Astrocyte (in vitro differentiated cells and primary cell): ENCODE measurements at places on chromosomes 12 and 14.

DNA sequence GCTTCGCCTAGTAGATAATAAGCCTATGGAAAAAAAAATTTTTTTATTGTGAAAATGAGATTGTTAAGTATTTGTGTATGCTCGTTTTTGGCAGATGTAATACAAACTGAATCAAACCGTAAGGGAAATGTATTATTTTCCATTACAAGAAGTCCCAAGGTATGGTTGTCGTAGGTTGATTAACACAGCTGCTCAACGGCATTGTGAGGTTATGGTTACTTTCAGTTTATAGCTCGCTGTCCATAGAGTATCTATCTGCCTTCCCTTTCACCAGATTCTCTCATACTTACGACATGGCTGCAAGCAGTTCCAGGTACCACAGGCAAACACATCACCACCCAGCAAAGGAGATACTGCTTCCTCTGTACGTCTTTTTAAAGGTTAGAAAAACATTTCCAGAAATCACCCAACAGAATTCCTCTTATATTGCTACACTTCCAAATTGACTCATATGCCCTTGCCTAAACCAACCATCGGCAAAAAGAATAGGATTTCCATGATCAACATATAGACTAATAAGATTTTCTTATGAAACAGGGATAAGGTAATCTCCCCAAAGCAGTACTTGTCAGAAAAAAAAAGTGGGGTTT is 338.6 kb downstream of the SYT1 start:
- no peak for DNase-seq

GRCh38 chr14:21023174-21023573 is 1.7 kb downstream of the NDRG2 start:
- DNase-seq: no peak

DNA sequence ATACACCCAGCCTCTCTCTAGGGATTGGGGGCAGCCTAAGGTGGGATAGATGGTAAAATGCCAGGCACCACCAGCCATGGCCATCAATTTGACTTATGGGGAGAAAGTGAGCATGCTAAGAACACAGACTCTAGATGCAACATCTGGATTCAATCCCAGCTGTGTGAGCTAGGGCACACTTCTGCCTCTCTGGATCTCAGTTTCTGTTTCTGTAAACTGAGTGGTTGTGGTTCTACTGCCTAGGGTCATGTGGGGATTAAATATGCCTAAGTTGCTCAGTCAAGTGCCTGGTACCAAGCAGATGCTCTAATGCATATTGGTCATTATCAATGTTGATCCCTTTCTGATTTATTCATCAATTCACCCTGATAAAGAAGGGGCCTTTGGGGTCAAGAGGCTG is 12.6 kb upstream of the OAS1 start:
- no peak for DNase-seq

- no peak for DNase-seq
These were observed 185.7 kb upstream of the NTF3 start for GRCh38 chr12:5246196-5246595.

DNA sequence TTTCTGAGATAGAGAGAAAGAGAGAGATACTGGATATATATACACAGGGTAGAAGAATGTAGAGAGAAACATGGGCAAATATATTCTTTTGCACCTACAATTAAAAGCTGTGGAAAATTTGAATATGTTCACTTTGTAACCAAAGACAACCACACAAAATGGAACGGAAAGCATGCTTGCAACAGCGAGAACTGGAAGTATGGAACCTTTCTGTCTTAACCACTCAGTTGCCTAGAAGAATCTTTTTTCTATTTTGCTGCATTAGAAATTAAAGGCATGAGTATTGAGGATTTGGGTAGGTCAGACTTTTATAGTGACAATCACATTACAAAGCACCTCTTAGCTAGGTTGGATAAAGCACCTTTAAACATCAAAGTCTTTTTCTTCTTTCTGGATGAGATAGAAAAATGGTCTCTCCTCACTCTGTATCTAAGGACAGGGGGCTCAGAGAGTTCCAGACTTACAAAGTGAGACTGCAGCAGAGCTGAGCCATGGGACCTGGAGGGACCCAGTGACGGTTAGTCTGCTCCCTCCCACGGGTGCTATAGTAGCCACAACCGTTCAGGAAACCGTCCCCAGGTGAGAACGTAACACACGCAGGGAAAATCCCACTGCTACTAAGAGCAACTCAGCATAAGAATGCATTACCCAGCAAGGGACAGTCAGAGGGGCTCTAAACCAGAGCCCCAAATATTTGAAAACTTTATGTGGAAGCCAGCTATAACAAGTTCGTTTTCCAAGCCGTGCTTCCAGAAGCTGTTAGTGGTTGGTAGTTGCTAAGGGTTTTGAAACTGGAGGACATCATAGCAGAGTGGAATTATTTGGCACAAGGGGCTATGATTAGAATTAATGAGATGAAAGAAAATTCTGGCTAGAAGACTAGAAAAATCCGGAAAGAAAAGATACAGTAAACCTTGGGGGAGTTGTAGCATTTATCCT is 97.1 kb downstream of the DAD1 start:
- DNase-seq: no peak

GRCh38 chr14:61581955-61582615 is 113.2 kb upstream of the HIF1A start:
- peak; percentile 68 for DNase-seq

DNA sequence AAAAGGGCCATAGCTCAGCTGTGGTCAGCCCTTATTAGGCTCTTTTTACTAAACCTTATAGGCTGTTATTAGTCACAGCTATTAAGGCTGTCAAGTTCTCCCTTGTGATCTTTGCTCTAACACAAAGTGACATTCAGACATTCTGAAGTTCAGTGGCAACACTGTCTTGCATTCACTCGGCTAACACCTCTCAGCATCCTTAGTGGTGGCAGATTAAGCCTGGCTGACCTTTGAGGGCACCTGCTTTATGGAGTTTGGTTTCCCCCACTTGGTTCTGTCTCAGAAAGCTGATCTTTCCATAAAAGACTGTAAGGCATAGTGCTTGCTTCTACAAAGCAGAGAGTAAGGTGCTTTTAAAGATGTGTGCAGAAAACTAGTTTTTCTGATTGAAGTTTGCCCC is 677.4 kb upstream of the TMEM132C start:
- DNase-seq: no peak

DNA sequence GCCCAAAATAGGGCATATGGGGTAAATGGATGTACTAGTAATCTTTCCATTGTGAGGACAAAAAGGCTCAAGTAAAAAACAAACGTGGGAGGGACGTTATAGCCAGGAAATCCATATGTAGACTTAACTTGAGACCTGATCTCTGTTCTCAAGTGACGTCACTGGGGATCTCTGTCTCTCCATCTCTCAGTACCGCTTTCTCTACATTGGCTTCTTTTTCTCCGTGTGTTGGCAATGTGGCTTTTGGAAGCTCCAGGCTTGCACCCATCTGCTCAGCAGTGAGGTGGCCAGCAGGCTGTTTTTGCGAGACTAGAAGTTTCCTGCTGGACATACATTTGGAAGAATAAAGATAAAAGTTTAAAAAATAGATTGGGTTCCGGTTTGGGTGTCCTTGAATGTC is 66.0 kb upstream of the NRXN3 start:
- DNase-seq: no peak

DNA sequence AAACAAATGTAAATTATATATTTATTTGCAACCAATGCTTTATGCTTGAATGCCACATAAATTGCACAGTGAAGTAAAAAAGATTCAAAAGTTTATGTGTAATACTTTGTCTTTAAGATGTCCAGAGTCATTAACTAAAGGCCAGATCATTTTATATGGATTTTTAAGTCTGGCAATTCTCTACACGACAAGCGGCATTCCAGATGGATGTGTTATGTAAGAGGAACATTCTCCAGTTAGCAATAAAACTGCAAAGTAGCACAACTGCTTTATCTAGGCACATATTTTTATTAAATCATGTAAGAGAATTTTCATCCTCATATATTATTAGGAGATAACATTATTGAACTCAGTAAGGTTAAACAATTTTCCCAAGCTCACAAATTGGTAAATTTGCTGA is 1717.7 kb upstream of the SEL1L start:
- DNase-seq: no peak

DNA sequence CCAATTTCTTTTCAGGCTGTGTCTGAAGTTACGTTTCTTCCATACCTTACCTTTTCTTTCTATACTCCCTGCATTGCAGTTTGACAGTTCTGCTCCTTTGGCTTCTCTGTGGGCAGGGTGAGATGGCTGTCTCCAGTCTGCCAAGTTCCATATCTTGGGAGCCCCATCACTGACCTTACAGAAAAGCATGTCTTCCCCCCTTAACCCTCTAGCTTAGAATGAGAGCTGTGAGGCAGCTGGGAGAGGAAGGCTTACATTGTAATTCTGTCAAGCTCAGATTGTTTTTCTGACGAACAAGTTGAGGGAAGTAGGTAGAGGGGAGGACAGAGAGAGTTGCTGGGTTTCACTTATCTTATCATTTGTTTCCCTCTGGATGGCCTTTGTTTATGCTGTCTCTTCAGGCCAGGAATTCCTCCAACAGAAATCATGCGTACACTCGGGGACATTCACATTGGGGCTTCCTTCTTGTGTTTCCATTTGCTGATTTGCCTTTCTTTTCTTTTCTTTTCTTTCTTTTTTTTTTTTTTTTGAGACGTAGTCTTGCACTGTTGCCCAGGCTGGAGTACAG is 9.3 kb downstream of the DAAM1 start:
- DNase-seq: no peak

GRCh38 chr14:80055667-80056496 is 155.4 kb downstream of the DIO2 start:
- peak; percentile 46 for DNase-seq

DNA sequence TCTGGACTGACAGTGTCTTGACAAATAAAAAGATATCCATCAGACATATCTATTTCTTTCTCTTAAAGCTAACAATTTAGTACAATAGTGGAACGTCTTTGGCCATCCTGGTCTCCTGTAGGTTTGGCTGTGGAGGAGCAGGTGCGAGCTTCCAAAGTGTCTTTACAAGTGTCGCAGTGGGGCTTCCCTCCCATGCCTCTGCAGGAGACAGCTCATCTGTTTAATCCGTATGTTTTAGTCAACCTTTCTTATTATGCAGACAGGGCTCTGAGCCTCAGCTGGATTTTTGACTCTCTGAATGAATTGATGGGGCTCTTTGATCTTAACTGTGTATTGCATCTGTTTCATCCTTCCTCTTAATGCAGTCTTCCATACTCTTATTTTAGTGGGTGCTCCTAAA is 57.5 kb downstream of the RMST start:
- DNase-seq: no peak

DNA sequence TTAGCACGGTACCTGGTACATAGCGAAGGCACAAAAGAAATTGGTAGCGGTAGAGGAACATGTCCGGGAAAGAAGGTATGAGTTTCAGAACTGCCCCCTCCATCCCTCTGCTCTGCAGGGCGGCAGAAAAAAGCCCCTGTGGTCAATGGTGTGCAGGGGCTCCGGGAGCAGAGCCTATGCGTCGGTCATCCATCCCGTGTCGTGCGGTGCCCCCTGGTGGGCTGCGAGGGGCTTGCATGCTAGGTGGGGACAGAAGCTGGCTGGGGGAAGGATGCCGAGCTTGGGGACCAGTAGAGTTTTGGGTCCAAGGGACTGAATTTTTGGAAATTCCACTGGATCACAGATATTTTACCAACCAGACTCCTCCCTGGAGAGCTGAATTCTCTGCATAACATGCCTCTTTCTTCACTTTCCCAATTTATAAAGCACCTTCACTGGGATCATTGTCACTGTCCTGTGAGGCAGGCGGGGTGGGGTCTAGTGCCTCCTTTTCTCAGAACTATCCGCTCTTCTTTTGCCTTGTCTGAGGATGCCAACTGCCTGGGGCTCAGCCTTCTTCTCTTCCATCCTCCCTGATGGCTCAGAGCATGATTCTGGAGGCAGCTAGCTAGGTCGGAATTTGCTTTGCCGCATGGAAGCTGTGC is 148.7 kb downstream of the SMOC1 start:
- DNase-seq: no peak

DNA sequence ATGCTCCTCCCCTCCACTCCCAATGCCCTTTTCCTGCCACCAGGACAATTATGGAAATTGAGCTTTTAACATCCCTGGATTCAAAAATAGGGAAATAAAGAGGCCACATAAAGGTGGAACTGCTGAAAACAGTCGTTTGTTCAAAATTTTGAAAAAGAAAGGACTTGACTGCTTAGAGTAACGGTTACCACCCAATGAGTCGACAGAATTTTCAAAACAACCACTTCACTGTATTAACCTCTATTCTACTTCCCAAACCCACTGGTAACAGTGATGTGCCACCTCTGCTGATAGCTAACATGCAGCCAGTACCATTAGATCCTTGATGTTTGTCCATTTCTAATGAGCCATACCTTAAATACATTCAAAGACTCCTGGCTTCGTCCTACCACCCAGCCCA is 4.9 kb downstream of the ST8SIA1 start:
- DNase-seq: no peak

- peak; percentile 85 for DNase-seq
These were observed 26.4 kb downstream of the SFSWAP start for GRCh38 chr12:131737150-131737827.

DNA sequence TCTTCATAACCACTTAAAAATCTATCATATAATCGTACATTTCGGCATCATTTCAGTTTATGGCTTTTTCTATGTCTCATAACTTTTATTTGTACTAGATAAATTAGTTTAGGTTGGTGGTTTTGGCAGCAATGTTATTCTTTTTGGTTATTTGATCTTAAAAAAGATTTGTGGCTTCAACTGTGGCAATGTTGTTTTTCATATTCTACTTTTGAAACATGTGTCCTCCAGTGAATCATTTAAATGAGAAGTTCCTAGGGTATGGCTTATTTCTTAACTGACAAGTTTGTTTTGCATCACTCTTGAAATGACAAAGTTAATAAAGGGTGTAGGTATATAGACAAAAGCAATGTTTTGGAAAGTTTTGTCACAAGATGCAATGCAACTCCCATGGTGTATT is 11.1 kb upstream of the KITLG start:
- peak; percentile 52 for DNase-seq

DNA sequence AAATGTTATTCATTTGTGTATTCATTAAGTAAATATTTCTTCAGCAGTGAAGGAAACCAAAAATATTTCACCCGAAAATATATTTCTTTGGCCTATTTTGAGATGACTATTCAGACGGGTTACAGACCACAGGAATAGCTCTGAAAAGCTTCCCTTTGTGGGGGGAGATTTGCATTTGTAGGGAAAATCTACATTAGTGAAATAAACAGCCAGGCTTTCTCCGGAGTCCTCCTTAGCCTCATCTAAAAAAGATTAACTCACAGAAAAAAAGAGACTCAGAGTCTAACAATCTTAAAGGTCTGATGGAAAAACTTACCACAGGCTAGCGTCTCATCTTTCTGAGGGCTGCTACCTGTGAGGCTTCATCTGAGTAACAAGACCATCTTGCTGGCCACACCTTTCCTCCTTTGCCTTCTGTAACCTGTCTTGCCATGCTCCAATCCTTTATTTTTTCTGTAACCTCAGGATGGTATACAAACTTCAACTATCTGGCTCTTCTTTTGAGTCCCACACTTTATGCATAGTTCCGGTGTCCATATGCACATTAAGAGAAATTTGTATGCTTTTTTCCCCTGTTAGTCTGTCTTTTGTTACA is 100.7 kb downstream of the CNTN1 start:
- no peak for DNase-seq

GRCh38 chr12:106228320-106228710 is 19.5 kb downstream of the CKAP4 start:
- DNase-seq: no peak

GRCh38 chr14:77071938-77072388 is 26.1 kb upstream of the CIPC start:
- peak; percentile 44 for DNase-seq

- no peak for DNase-seq
These were observed 126.9 kb downstream of the PAPOLA start for GRCh38 chr14:96629082-96629481.

- DNase-seq: no peak
These were observed 4.8 kb downstream of the CKB start for GRCh38 chr14:103517721-103518421.
